Globus pallidus (tissue), 1 donor: ENCODE measurements at places on chromosomes 7 and 10.

DNA sequence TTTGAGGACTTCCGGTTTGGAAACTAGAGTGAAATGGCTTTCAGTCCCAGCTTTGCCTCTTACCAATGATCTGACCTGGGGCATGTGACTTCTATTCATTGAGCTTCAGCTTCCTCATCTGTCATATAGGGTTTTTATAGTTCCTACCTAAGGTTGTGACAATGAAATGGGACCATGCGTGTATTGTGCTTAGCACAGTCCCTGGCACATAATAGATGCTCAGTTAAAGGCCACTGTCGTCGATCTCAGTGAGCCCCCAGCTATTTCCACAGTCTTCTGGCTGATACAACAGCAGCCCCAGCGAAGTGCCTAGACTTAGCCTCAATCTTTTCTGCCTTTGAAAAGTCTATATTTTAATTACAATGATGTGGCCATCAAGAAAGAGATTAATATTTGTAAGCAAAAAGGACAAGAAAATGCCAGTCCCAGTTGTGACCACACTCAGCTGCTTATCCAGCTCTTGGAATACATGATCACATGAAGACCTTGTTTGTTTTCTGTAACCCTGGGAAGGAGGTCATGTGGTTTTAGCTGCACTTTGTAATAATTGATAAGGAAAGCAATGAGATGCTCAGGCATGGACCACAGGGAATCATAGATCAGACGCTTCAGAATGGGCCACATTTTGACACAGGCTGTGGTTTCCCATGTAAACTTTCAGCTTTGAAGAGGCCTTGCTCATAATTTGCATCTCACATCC lies 44.6 kb downstream of the VWA2 start:
- no peak for DNase-seq

DNA sequence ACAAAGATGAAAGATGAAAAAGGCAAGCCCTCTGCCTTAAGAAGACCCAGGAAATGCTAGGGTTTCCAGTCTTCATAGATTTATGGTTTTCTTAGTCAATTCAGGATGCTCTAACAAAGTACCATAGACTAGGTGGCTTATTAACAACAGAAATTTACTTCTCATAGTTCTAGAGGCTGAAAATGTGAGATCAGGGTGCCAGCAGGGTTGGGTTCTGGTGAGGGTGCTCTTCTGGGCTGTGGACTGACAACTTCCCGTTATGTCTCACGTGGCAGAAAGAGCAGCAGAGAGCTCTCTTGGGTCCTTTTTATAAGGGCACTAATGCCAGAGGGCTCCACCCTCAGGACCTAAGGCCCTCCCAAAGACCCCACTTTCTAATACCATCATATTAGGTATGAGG lies 23.7 kb downstream of the ELMO1 start:
- no peak for DNase-seq

- DNase-seq, result no peak
These were observed 9.8 kb upstream of the CYP2C18 start for GRCh38 chr10:94673614-94674321.

DNA sequence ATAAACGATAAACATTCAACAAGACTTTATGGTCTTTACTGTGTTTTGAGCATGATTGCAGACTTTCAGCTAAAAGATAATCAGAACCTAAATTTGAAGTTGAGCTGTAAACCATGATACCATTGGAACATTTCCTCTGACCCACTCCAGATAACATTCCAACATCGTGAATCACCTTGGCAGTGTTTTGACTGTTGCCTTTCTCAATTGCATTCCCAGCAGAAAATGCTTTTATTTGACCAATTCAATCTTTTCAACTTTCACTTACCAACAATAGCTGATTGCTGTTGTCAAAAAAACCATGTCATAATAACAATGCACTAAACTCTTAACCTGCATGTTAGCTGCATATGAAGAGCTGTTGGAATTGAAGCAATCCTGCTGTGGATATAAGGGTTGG lies 165.5 kb downstream of the MDFIC start:
- no peak for DNase-seq

DNA sequence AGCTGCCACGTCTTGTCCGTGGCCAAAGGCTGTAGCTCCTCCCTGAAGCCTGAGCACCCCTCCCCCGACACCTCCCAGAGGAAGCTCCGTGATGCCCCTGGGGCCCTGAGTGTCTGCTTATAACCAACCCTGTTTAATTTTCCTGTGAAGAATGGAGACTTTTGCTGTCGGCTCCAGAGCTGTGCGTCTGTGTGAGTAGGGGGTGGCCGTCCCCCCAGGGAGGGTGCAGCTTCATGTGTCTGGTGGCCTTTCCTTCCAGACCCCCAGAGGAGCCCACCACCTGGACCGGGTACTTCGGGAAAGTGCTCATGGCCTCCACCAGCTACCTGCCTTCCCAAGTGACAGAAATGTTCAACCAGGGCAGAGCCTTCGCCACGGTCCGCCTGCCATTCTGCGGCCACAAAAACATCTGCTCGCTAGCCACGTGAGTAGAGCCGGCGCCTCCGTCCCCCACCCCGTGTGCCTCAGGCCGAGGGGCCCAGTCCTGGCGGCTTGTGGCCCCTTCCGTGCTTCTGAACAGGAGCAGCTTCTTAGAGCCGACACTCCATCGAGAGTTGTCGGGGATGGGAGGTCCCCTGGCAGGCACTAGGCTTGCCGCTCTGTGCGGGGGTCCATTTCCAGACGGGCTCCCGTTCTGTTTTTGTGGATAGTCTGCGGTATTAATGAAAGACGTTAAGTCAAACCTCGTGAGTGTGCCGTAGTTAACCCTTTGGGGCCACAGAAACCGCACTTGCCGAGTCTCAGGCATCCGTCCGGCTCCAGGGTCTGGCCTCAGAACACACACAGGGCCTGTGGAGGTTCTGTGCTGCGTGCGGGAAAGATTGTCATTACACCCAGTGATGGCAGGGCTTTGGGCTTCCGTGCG lies 37.1 kb downstream of the WIPI2 start:
- DNase-seq, result no peak

- DNase-seq, result no peak
These were observed 64.0 kb upstream of the WAC start for GRCh38 chr10:28468707-28469483.

DNA sequence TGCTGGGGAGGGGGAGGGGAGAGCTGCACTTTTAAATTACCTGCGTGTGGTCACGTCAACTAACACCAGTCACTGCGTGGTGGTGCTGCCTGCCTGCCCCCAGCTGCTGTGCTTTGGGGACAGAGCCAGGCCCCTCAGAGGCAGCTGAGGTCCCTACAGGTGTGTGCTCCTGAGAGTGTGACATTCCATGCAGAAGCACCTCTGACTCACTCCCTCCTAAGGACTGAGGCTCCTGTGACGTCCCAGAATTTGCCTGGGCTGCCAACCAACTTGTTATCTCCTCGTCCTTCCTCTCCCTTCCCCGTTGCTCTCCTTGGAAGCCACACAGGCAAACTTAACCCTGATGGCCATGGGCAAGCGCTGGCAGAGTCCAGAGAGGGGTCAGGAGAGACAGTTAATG lies 563.0 kb downstream of the PARD3 start:
- no peak for DNase-seq

DNA sequence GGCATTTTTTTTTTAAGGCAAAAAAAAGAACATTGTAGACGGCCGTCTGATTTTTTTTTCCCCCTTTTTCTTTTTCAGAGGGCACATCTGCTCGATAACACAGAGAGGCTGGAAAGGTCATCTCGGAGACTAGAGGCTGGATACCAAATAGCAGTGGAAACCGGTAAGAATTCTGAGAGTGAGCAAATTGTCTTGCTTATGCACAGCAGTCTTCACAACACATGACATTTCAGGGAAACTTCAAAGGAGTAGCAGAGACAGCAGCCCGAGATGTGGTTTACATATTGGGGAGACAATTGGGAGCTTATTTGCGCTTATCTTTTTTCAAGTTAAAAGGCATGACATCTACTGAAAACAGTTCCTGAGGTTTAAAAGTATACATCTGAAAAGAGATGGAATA lies 91.2 kb downstream of the VTI1A start:
- DNase-seq, result no peak

DNA sequence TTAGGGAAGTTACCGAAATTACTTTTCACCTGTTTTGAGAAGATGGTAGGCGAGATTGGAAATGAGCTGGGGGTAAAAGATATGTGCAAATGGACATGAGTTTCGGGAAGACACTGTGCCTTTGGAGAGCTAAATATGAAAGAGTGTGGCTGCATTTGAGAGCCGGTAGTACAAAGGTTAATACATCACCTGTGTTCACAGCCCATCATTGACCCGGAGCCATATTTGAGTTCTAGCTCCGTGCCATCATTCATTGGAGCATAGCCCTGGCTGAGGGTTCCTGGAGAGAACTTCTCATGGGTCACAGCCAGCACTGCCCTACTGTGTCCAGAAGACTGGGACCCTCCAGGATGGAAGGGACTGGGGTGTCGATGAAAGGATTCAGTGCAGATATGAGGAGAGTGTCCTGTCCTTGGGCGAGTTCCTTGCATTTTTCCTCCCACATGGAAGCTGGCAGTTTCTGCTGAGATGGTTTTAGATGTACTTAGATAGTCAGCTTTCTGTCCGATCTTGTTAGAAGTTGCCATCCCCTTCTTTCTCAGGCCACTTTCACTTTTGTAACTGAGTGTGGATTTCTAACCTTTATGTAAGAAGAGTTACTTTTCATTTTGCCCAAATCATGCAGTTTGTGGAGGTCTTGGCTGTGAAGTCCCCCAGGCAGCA lies 138.8 kb downstream of the JCAD start:
- no peak for DNase-seq

- no peak for DNase-seq
These were observed 17.6 kb upstream of the EXOC6 start for GRCh38 chr10:92830478-92831389.

- no peak for DNase-seq
These were observed 1203.5 kb downstream of the TYW1 start for GRCh38 chr7:68200051-68200670.

DNA sequence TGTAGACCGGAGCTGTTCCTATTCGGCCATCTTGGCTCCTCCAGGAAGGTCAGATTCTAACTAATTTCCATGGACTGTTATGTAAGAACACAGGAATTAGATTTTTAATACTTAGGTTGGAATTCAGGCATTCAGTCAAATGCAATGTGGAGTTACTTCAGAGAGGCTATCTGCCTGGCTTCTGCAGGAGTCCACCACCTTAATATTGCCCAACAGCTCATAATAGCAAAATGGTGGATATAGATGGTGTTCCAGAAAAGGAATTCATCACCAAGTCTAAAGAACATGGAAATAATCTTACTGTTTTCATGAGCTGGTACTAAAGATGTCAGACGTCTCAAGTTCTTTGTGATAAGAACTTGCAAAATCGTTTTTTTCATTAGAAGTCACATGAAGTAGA lies 39.5 kb downstream of the CRHR2 start:
- no peak for DNase-seq

DNA sequence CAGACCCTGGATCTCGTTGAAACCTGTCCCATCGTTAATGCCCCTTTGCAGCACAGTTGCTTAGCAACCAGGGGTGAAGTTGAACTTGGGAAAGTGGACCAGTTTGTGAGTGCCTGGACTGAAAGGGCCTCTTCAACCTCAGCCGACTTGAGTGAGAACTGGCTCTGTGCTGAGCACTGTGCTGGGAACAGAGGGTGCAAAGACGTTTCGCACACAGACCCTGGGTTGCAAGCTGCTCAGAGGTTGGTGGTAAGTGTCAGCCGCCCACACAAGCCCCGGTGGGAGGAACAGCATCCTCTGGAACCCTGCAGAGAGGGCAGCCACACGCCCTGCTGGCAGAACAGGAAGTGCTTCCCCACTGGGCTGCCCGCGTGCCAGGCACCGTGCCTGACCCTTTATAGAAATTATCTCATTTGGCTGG lies 89.2 kb downstream of the CARD11 start:
- DNase-seq, result no peak

DNA sequence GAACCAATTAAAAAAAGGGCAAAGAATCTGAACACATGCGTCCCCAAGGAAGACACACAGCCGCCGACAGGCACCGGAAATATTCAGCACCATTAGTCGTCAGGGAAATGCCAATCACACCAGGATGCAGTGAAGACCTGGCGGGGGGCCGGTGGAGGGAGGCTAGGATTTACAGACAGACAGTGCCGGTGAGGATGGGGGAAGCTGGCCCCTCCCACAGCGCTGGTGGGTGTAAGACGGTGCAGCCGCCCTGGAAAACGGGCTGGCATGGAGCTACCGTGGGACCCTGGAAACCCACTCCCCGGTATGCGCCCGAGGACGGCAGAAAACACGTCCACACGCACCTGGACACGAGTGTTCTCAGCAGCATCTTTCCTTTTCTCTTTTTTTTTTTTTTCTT lies 4.8 kb upstream of the ADAP1 start:
- DNase-seq, result no peak

DNA sequence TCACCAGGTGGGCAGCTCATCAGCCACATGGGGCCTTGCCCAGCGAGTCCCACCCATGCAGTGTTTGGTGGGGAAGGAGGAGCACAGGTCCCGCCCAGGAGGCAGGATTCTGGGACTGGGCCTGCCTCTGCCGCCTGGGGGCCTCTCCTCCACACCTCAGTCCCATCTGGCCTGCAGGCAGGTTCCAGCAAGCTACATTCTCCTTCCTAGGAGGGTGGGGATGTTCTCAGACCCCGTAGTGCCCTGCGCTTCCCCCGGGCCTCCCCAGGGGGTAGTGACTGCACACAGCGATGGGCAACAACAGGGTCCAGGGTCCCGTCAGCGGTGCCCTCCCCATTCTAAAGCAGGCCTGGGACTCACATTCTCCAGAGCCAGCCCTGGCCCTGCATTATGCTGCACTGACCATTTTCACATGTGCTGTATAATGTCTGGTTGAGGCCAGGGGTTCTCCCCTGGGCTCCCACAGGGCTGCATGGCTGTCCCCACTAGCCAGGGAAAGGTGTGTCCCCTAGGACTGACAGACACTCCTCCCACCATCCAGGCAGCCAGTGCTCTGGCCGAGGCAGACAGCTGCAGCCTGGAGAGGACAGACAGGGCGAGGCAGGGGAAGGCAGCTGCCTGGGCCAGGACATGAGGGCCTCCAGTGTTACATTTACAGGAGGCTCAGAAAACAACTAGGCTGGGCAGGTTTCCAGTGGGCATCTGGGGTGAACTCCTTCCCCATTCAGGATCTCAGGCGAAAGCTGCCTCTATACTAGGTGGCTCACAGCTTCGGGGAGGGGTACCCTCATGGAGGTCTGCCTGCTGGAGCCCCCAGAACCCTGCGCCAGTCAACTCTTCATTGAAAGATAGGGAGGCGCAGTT lies 9.3 kb downstream of the RASGEF1A start:
- DNase-seq, result no peak

GRCh38 chr10:113718969-113719822 lies 32.3 kb upstream of the PLEKHS1 start:
- DNase-seq, result no peak

GRCh38 chr7:101418694-101419093 lies 56.0 kb downstream of the COL26A1 start:
- no peak for DNase-seq
